ENCODE measurements at places on chromosomes 7 and 10. TPM values are rescaled to one million over a fixed set of nuclear protein-coding genes. Genes with fewer than 3 reads are reported as not detected.

CFAP46 gene
- total RNA-seq, result 2.7 TPM

GNGT1 gene
- total RNA-seq, result 0.92 TPM

FAM131B gene
- 0.87 TPM for total RNA-seq

DNA sequence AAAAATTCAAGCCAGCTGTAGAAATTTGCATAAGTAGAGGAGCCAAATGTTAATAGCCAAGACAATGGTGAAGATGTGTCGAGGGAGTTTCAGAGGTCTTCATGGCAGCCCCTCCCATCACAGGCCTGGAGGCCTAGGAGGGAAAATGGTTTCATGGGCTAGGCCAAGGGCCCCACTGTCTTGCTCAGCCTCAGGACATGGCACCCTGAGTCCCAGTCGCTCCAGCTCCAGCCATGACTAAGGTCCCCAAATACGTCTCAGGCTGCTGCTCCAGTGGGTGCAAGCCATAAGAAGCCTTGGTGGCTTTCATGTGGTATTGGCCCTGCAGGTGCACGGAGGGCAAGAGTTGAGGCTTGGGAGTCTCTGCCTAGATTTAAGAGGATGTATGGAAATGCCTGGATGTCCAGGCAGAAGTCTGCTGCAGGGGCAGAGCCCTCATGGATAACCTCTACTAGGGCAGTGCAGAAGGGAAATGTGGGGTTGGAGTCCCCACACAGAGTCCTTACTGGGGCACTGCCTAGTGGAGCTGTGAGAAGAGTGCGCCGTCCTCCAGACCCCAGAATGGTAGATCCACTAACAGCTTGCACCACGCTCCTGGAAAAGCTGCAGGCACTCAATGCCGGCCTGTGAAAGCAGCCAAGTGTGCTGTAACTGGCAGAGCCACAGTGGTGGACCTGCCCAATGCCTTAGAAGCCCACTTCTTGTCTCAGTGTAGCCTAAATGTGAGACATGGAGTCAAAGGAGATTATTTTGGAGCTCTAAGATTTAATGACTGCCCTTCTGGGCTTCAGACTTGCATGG is 19.2 kb downstream of the TBATA start:
- no peaks in the 10 kb centered on the region for H3K36me3 ChIP-seq
- H3K27ac ChIP-seq, result no peak overlapping the region
- no peaks in the 10 kb centered on the region for H3K27me3 ChIP-seq
- no peak for DNase-seq

GRCh38 chr7:124457841-124458240 is 307.8 kb downstream of the GPR37 start:
- H3K4me3 ChIP-seq, result no peak overlapping the region
- H3K36me3 ChIP-seq, result no peaks in the 10 kb centered on the region
- H3K4me1 ChIP-seq, result no peaks in the 10 kb centered on the region
- DNase-seq, result no peak

- no peaks in the 10 kb centered on the region for H3K27me3 ChIP-seq
- DNase-seq, result no peak
- H3K4me3 ChIP-seq, result no peak overlapping the region
- no peaks in the 10 kb centered on the region for H3K4me1 ChIP-seq
Measured at GRCh38 chr10:51171946-51172345, 97.7 kb downstream of the PRKG1 start.

GRCh38 chr10:15293862-15294842 is 76.9 kb downstream of the FAM171A1 start:
- H3K27me3 ChIP-seq, result no peaks in the 10 kb centered on the region
- H3K4me1 ChIP-seq, result no peaks in the 10 kb centered on the region
- H3K4me3 ChIP-seq, result no peak overlapping the region
- H3K36me3 ChIP-seq, result no peaks in the 10 kb centered on the region

- H3K27ac ChIP-seq, result no peak overlapping the region
- no peak overlapping the region for H3K4me3 ChIP-seq
- DNase-seq, result no peak
- H3K27me3 ChIP-seq, result no peaks in the 10 kb centered on the region
- no peaks in the 10 kb centered on the region for H3K4me1 ChIP-seq
Measured at GRCh38 chr7:20218279-20218678, 1.1 kb upstream of the MACC1 start.

DNA sequence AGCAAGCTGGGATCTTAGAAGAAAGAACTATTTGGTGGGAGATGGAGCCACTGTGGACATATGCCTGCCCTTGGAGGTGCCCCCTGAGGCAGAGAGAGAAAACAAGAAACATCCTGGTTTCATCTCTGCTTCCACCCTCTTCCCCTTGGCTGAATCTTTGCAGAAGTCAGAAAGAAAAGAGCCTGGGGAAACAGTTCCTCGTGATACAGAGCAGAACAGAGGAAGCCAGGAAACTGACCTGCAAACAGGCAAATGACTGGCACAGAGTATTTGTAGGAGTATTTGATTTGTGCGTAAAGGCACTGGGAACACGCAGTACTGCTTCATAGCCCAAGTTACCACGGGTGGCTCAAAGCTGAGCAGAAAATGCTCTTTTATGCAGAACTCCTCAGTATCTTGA is 7.0 kb upstream of the KEL start:
- H3K4me3 ChIP-seq, result no peak overlapping the region
- no peaks in the 10 kb centered on the region for H3K27me3 ChIP-seq
- H3K27ac ChIP-seq, result no peak overlapping the region
- H3K36me3 ChIP-seq, result no peaks in the 10 kb centered on the region

DNA sequence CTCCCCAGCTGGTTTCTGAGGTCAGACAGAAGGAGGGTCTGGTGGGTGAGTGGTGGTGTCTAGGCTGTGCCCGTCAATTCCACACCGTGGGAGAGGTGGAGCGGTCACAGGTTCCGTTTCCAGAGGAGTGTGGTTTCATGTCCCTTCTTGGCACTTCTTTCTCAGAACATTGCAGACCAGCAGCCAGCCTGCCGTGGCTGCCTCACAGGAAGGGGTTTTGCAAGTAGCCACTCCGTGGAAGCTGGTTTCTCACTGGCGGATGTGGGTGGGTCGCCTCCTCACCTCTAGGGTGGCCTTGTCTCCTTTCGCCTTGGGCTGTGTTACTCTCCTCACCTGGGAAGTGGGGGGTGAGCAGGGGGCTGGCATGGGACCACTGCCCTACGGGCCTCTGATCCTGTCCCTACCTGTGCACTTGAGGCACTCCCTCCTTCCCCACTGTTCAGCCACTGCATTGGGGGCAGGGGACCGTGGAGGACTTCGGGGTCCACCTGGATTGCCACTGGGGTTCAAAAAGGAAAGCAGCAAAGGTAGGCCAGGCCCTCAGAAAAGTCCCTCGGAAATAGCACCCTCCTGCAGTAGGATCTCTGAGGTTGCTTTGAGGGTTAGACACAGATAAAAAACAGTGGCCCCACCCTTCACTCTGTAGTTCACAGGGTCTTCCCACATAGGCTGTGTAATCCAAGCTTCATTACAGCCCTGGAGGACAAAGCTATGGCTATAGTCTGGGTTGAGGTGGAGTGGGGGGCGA is 33.9 kb downstream of the TSPAN14 start:
- no peak overlapping the region for H3K4me3 ChIP-seq
- no peak overlapping the region for H3K27ac ChIP-seq
- no peak for DNase-seq
- H3K27me3 ChIP-seq, result no peaks in the 10 kb centered on the region
- H3K4me1 ChIP-seq, result peaks cover 20% of the 10 kb centered on the region

- no peaks in the 10 kb centered on the region for H3K4me1 ChIP-seq
- H3K4me3 ChIP-seq, result no peak overlapping the region
- no peaks in the 10 kb centered on the region for H3K27me3 ChIP-seq
- no peak for DNase-seq
Measured at GRCh38 chr10:90352288-90352687, 505.6 kb downstream of the HTR7 start.

- no peak overlapping the region for H3K27ac ChIP-seq
- no peak for DNase-seq
- H3K27me3 ChIP-seq, result no peaks in the 10 kb centered on the region
- no peak overlapping the region for H3K4me3 ChIP-seq
- no peaks in the 10 kb centered on the region for H3K36me3 ChIP-seq
Measured at GRCh38 chr7:134514663-134515062, 12.7 kb upstream of the AKR1B10 start.
